Body of pancreas (tissue), 4 donors: ENCODE measurements at places on chromosomes 5 and 9. TPM values are rescaled to one million over a fixed set of nuclear protein-coding genes. Genes with fewer than 3 reads are reported as not detected.

DNA sequence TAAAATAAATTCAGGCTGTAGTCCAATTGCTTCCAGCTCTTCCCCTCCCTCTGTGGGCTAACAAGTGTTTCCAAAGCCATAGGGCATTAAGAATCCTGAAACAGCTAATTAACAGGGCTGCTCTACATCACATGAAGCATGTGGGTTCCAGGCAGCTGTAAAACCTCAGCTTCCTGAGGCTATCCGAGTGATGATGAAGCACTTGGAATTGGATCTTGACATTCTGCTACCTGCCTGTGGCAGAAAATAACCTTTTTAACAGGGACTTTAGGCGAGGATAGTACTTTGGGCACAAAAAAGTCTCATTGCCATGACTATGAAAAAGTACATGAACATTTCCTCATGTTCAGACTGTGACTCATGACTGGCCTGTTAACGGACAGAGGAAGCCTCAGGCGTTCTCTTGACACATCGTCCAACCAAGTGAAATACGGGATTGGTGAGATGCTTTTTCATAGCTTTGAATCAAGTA lies 107.2 kb downstream of the PDE4D start:
- DNase-seq = no peak

The PCDHB8 gene
- 0.33 TPM for total RNA-seq

DNA sequence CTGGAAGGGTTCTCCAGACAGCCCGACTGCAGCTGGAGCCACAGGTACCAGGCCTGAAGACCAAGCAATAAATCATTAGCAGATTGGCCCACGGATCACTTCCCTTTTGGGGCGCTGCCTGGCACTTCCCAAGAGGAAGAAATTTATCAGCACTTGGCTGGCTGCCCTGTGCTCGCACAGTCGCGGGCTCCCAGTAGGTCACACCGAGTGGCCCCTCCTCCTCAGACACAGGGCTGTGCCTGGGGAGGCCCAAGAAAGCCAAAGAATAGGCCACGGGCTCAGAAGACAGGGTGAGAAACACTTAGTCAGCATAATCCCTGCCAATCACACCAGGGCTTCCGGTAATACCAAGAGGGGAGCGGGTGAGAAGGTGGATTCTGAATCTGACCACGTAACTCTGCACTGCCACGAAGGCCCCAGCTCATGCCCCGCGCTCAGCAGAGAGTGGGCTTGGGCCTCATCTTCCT lies 115.7 kb upstream of the MSX2 start:
- DNase-seq = peak; percentile 79

- peak; percentile 89 for DNase-seq
Measured at GRCh38 chr5:103569313-103570060, 6.9 kb upstream of the NUDT12 start.

DNA sequence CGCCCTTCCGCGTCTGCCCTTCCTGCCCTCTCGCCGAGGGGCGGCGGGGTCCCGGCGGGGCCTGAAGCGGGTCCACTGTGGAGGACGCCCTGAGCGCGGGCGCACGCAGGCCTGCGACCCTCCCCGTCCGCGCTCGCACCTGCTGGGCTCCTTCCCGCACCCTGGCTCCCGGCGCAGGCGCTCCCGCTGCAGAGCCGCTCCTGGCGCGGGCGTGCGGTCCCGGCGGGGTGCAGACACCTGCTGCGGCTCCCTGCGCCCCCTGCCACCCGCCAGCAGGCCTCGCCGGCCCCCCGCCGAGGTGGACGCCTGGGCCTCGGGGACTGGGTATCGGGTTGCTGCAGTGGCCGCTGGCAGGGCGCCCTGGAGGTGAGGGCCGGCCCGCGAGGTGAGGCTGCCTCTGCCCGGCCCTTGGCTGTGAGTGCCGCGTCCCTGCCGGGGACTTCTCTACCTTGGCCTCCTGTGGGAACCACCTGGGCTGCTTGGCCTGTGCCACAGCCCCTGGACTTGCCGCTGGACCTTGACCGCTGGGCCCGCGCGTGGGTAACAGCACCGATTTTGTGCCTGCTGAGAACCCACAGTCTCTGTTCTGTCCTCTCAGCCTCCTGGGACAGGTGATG lies 627 bp downstream of the ARRDC1 start:
- peak; percentile 65 for DNase-seq

The QSOX2 gene
- 22.7 TPM for total RNA-seq

DNA sequence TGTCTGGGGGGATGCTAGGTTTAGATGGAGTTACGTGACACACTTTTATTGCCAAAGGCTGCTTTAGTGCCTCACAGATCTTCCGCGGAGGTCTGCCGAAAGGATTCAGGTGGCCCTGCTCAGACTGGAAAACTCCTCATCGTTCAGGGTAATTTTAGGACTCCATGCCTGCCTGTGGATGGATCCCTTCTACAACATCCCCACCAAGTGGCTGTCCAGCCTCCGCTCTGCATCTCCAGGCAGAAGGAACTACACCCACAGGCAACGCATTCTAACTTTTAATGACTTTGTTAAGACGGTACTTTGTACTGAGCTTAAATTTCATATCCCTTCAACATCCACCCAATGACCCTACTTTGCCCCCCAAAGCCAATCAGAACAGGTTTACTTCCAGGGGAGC lies 29.4 kb downstream of the ATPSCKMT start:
- DNase-seq = no peak

The C5orf52 gene
- total RNA-seq = not detected

- no peak for DNase-seq
Measured at GRCh38 chr9:82599336-82599949, 463.5 kb downstream of the RASEF start.

DNA sequence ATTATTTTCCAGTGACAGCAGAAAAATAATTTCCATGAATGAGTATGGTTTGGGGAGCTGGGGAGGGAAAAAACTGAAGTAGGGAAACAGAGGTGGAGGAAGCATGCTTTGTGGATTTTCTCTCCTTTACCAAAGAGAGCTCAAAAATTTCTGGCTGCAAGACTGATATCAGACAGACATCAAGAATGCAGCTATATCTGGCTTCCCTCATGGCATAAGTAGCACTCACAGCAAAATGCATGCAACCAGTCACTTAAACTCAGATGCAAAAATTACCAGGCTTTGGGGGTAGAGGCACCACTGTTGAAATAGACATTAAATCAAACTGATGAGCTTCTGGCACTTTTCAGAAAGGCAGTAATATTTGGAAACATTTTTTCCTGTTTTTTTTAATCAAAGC lies 196.9 kb downstream of the TSSK1B start:
- no peak for DNase-seq

DNA sequence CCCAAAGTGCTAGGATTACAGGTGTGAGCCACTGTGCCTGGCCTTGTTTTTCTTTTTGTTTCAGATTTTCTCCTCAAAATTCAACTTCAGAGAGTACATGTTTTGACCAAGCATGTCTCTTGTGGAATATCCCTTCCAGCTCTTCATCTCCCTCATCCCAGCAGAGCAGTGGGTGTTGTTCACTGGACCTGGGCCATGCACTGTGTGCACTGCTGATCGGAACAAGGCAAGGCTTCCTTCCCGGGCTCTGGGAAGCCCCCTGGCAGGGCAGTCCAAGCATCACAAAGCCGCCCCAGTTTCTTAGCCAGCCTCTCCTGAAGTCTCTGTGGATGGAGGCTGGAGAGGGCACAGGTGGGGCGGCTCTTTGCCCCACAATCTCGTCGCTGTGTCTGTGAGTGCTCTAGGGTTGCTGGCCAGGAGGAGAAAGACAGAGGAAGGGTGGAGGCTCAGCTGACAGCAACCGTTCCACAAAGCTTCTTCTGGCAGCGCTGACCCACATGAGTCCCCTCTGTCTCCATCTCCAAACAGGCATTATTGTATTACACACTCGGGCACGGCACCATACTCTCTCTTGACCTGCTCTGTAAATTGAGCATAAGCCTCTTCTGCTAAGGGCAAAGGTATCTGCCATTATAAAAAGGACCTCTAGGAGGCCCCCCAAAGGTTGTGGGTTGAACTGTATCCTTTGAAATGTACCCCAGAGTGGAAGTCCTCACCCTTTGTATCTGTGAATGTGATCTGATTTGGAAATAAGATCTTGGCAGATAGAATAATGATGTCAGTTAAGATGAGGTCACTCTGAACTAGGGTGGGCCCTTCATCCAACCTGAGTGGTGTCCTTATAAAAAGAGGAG lies 89.6 kb downstream of the TARS1 start:
- DNase-seq = no peak

The PCDH12 gene
- 2.9 TPM for total RNA-seq

DNA sequence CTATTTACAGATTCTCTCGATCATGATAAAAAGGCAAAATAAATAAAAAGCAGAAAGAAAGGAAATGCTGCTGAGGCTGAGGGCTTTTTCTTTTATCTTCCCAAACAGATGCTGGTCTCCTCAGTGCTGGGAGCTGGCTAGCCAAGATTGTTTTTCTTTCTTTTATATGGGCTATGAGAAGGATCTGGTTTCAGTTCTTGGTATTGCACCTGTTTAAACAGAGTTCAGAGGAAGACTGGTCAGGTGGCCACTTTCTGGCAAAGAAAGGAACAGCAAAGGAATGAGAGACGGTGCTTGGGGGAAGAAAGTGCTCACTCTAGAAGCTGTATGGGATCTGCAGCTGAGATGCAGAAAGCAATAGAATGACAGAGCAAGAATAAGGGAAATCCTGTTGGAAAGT lies 88.9 kb downstream of the SLF1 start:
- peak; percentile 41 for DNase-seq

GRCh38 chr9:83599071-83599470 lies 23.9 kb upstream of the IDNK start:
- DNase-seq = no peak

DNA sequence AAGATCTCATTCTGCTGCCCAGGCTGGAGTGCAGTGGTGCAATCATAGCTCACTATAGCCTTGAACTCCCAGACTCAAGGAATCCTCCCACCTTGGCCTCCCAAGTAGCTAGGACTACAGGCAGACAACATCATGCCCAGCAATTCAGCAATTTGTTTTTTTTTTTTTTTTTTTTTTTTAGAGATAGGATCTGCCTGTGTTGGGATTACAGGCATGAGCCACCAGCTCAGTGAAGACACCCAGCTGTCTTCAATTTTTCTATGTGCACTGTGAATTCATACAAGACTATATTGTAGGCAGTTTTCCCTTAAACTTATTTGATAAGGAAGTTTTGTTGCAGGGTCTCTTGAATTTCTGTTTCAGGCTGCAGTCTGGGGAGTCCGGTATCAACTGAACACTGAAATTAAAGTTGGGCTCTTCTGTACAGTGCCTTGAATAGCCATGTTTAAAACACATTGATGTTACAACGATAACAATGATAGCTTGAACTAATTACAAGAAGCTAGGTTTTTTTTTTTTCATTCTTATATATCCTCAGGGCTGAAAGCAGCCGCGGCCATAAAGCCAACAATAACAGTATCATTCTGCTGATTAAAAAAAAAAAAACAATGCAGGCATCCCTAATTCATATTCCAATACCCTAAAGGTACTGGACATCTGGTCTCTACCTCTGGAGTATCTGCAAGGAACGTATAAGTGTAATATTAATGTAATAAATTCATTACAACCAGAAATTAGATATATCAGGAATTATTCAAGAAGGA lies 63.5 kb downstream of the MPDZ start:
- DNase-seq = no peak

- no peak for DNase-seq
Measured at GRCh38 chr5:143698574-143698973, 113.4 kb upstream of the HMHB1 start.

DNA sequence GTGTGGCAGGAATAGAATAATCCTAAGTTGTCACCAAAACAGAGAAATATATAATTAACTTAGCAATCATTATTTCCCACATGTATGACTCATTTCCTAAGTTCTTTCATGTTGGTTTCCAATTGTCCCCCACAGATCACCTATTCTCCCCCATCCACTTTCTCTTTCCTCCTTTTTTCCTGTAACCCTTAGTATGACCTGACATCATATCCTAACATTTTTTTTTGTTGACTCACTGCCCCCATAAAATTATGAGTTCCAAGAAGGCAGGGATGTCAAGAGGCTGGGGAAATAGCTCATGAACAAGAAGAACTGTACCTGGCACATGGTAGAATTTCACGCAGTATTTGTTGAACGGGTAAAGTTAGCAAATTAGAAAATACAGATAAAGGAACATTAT lies 186.7 kb downstream of the DCP2 start:
- no peak for DNase-seq

- DNase-seq = peak; percentile 92
Measured at GRCh38 chr5:65481635-65482295, at the start of gene ADAMTS6. TSS of gene ADAMTS6 (minus strand) at chr5:65481920. CDS start at chr5:65473673, 8,247 bp downstream.

The PCDHB10 gene
- total RNA-seq = 2.3 TPM

DNA sequence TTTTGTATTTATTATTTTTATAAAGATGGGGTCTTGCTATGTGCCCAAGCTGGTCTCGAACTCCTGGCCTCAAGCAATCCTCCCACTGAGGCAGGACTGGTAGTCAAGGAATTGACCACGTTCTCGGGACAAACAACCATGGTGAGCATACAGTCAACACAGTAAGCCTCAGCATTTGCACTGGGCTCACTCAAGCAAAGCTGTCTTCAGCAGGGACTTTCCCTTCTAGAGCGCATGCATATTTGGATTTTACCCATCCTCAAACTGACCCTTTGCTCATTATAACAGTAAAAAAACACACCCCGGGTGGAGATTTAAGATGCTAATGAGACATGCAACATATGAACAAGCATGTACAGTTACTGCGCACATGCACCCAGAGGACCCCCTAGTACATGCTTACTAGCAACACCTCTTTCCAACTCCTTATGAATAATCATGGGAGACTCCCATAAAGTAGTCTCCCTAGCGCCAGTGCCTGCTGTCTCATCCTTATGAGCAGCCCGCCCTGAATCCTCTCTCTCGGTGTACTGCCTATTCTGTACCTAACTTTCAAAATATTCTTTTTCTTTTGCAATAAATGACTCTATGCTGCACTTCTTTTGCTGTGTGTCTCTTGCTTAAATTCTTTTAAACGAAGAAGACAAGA lies 41.5 kb downstream of the C5orf22 start:
- DNase-seq = no peak

DNA sequence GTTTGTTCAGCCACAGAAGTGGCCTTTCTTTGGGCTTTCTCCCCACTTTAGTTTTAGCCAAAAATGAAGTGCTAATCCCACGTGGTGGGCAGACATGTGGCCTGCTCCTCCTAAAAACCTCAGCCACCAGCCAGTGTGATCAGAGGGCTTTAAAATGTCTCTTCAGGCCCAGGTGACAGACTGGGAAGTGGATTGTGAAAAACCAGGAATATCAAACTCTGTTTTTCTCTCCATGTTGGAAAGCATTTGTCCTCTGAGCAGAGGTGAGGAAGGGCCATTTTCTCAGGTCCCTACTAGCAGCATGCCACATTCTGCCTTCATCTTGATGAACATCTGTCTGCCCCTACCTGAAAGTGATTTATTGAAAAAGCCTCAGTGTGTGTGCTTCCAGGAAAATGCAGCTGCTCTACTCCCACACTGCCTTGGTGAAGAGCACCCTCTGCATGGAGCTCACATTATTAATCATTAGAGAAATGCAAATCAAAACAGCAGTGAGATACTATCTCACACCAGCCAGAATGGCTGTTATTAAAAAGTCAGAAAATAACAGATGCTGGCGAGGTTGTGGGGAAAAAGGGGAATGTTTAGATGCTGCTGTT lies 181.2 kb upstream of the DMAC1 start:
- no peak for DNase-seq

The ZFP2 gene
- total RNA-seq = 1.8 TPM

The EIF4E1B gene
- 11.5 TPM for total RNA-seq

- no peak for DNase-seq
Measured at GRCh38 chr9:18554244-18554643, 80.3 kb downstream of the ADAMTSL1 start.

The SPDL1 gene
- total RNA-seq = 3.6 TPM
